ENCODE measurements at places on chromosomes 2 and 18.

GRCh38 chr2:119142824-119143223, 15.7 kb downstream of the C1QL2 start:
- DNase-seq, result no peak

GRCh38 chr2:68995916-68996315, 17.1 kb upstream of the ANTXR1 start:
- DNase-seq, result no peak

DNA sequence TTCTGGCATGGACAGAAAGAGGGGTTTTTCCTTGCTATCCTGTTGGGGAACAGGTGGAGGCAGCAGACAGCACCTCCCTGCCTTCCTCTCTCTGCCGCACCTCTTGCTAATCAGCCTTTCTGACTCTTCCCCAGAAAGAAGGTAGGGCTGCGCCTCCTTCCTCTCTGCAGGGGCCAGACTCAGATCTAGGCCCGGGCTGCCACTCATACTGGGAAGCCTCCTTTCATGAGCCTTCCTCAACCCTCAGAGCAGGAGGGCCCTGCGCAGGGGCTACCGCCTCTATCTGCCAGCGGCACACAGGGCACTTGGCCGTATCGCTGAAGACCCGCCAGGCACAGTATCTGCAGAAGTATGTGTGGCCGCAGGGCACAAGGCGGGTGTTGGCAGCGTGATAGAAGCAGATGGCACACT, 7.1 kb downstream of the NEURL3 start:
- DNase-seq, result no peak

- no peak for DNase-seq
Measured at GRCh38 chr18:25621144-25621543, 269.2 kb upstream of the ZNF521 start.

GRCh38 chr2:99615247-99615771, 125.5 kb upstream of the REV1 start:
- DNase-seq, result no peak

DNA sequence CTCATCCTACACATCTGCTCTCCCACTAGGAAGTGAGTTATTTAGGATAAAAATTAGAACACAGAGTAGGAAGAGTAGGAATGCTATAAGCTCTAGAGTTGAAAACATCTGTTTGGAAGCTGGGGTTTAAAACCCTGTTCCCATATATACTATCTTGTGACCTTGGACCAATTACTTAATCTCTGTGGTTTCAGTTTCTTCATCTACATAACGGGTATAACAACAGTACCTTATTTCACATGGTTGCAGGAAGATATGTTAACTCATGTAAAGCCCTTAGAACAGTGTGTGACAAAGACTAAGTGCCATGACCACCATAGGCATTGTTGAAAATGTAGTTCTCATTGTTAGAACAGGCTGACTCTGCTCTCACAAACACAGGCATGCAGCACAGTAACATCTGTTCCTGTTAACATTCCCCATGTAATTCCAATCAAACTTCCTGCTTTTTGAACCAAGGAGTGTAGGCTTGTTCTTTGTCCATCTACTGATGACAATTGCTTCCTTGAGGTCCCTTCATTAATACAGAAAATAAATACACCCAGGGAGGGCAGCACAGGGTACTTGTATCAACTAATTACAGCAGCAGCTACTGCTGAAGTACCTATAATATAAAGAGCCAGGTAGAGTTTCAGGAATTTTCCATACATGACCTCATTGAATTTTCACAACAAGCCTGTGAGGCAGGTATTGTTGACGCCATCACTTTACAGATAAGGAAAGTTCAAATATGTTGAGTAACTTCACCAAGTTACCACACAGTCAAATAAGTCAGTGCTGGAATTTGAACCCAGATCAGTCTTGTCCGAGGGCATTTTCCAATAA, 204.2 kb downstream of the L3MBTL4 start:
- DNase-seq, result no peak

- no peak for DNase-seq
Measured at GRCh38 chr2:128386066-128386465, 67.4 kb upstream of the HS6ST1 start.

DNA sequence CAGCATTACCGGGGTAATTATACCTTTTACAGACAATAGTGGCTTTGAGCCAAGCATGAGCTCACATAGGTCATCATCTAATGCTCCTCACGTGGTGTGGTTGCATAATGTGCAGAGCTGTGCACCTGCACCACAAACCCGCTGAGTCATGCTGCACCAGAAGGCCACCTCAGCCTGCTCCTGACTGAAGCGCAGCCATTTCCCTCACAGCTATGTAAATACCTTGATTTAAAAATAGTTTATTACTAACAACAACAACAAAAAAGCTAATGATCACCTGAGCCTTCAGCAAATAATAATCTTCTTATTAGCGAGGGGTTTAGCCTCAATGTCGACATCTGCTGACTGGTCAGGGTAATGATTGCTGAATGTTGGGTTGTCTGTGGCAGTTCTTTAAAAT, 238.8 kb downstream of the MBD5 start:
- no peak for DNase-seq

DNA sequence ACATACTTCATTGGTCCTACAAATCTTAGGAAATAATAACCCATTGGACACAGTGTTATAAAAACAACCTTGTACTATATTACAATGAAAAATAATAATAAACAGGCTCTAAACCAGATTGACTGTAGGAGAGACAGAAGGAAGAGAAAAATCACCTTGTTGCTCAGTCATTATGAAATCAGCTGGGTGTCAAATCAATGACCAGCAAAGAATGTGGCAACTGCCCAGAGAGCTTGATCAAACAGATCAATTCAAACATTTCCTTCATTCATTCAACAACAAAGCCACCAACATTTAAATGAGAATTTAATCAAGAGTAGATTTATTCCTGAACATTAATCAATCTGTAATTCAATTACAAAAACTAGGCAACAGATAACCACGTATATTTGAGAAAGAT, 671.9 kb upstream of the CHAC2 start:
- no peak for DNase-seq

DNA sequence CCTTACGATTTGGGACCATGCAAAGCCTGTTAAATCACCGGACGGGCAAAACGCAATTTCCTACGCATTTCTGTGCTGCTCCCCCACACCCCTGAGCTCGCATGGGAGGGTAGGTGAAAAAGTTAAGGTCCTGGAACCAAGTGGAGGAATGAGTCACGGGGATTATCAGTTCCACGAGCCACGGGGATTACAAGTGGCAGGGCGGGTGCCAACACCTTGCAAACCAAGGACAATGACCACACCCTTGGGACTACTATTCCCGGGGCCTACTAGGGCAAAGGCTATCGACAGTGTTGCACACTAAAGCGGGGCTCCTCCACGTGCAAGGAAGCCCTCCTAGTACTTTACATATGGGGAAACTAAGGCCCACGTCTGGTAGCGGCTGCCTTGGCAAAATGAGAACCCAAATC, 447 bp downstream of the RETSAT start:
- DNase-seq, result no peak

DNA sequence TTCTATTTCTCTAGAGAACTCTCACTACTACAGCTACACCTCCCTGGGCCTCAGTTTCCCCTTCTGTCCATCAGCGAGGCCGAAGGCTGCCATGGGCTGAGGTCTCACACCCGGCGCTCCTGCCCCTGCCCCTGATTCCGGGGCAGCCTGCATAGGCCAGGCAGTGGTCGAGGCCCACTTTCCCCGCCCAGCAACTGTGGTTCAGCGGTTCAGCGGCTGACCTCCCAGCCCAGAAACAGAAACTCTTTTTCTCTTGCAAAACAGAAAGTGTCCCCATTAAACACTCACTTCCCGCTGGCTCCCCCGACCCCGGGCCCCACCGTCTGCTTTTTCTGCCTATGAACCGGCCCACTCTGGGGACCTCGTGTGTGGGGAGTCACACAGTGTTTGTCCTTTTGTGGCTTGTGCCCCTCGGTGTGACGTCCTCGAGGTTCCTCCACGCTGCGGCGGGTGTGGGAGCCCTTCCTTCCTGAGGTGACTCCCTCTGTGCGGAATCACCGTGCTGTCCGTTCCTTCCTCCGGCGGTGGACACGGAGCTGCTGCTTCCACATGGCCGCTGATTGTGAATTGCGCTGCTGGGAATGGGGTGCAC, 16.0 kb downstream of the PDCD1 start:
- peak; percentile 13 for DNase-seq

- no peak for DNase-seq
Measured at GRCh38 chr2:121804997-121805765, 49.7 kb downstream of the TSN start.

GRCh38 chr2:17791121-17791816, 25.0 kb upstream of the MSGN1 start:
- no peak for DNase-seq

- DNase-seq, result no peak
Measured at GRCh38 chr2:132680544-132680943, 10.5 kb upstream of the LYPD1 start.

GRCh38 chr2:85731606-85732005, 22.2 kb upstream of the ATOH8 start:
- no peak for DNase-seq

DNA sequence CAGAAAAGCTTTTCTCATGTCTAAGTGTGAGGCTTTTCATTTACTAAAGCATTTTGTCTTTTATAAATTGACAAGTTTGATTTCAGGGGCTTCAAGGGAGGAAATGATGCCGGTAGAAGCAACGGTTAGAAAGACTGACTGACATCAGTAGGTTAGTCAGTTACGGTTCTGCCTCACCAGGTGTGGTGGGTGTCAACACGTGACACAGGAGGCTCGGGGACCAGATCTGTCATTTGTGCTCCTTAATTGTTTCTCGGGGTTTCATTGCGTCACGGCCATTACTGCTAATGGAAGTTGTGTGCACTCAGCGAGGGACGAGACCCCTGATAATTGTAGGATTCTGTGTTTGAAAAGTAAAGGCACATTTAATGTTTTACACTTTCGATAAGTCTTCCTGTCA, 18.9 kb upstream of the PTPRM start:
- no peak for DNase-seq

- no peak for DNase-seq
Measured at GRCh38 chr2:85692039-85692645, 2.0 kb upstream of the GNLY start.

Measured in CD4-positive, alpha-beta T cell (primary cell).